ENCODE measurements at places on chromosomes 3 and 15.

- no peak for DNase-seq
Observed at GRCh38 chr3:58013973-58014649, 5.9 kb downstream of the FLNB start.

GRCh38 chr3:78610462-78611125, 1157.2 kb downstream of the ROBO1 start:
- no peak for DNase-seq

- DNase-seq: no peak
Observed at GRCh38 chr3:140117096-140117526, 182.1 kb downstream of the CLSTN2 start.

DNA sequence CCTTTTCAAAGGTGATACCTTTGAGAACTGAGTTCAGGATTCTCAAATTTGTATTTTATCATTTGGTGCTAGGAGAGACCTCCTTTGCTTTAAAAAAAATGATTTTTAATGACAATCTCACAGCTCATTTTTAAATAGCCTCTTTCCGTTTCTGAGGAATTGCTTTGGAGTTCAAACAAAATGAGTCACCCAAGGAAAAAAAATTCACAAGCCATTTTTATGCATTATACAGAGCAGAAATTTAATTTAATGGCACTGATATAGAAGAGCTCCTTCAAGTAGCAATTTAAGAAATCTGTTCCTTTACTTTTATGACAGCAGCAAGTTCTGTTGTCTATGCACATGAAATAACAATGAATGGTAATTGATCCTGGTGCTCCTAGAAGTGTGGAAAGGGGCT, 337.9 kb upstream of the KCNMB2 start:
- DNase-seq: no peak

- DNase-seq: no peak
Observed at GRCh38 chr15:78317145-78317836, 17.9 kb upstream of the SKIC8 start.

DNA sequence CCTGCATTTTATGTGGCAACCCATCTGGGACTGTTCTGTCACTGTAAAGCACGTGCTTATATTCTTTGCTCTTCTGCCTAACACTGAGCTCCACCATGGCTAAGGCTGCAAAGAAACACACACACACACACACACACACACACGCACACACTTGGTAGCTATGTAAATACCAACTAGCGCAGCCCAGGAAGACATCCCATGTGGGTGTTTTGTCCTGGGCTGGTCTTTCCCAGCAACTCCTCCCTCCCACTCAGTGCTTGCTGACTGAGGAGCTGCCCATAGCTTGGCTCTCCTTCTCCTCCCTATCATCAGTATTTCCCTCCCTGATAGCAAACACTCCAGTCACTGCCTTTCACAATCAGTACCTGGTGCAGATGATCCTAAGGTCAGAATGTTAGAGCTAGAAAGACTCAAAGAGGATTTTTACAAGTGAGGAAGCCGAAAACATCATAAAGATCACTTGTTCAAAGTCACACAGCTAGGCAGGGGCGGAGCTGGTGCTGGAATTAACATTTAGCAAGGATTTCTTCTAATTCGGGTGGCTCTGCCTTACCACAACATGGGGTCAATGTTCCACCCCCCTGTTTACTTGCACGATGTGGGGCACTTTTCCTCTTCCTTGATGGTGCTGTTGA, 377.1 kb upstream of the TBL1XR1 start:
- peak; percentile 64 for DNase-seq

DNA sequence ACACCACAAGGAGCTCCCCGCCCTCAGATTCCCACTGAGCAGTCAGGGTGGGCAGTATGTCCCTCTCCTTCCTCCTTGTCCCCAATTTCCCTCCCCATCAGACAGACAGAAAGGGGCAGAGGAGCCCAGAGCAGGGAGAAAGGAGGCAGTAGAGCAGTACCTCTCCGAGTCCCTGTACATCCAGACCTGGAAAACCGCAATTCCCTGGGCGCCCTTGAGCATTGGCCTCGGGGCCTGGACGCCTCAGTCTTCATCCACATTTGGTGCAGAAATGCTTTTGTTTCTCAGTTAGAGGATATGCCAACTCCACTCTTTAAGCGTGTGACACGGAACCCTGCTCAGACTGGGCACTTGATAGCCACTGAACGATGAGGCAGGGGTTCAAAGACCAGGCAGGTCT, 5.9 kb downstream of the ISG20 start:
- no peak for DNase-seq

- no peak for DNase-seq
Observed at GRCh38 chr15:101551696-101552591, 62.4 kb upstream of the PCSK6 start.

DNA sequence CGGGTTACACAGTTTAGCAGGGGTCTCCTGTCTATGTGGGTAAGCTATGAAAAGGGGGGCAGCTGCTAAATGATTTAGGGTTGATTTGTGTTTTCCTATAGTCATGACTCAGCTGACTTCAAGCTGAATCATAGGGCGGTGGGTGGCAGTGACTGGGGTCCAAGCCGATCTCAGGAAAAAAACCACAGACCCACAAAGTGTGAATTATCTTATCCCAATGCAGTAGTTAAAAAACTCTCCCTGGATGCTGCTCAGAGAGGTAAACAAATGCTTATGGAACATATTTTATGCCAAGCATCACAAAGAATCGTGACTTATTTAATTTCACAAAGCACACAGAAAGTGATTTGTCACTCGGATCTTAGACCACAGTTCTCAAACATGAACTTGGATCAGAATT, 18.4 kb upstream of the TOPAZ1 start:
- no peak for DNase-seq

- no peak for DNase-seq
Observed at GRCh38 chr3:73768524-73769308, 144.0 kb upstream of the PDZRN3 start.

DNA sequence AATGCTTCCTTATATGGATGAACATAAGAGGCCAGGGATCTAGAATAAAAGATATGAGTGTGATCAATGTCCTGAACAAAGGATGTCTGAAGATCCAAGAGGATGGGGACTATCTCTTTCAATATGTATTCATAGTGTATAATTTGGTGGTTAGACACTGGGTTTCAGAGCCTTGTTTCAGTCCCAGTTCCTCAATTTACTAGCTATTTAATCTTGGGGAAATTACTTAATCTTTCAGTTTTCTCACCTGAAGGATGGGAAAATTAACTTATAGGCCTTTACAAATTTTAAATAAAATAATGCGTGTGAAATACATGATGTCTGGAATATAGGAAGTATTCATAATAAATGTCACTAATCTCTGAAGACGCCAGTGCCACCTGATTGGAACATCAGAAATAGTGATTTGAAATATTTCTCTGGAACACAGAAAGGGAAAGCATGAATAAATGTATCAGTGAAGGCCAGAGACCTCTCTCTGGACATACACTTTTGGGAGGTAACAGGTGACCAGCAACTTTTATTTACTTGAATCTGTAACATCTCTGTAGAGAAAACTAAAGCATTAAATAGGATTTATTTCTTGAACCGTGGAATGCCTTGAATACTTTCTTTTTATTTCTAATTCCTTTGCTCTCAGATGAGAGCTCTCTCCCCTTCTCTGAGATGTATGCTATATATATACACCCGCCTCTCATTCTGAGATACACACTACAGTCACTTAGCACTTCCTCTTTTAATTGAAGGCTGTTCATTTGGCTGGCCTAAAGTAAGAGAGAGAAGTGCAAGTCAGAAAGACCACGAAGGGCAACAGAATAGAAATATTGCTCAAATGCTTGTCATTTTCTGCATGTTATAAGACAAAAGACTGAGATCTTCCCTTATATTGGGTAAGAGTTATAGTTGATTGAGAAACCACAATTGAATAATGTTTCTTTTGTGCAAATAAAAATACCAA, 407.1 kb downstream of the LSAMP start:
- no peak for DNase-seq

DNA sequence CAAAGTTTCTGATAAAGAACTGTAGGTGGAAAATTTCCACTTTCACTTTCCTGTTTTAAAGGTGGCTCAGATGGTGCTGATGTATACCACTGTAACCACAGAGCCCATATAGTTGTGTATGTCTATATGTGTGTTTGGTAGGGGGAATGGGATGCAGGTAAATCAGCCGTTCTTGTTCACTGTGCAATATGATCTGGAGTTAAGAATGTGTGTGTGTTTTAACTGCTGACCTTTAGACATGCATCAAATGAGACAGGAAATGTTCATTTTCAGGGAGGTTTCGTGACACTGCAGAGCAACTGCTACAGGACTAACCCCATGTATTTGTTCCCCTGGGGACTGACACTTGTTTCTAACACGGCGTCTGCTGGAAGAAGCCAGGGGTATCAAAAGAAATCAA, 180.5 kb downstream of the TAFA4 start:
- no peak for DNase-seq

GRCh38 chr3:14489641-14490040, 50.5 kb downstream of the GRIP2 start:
- no peak for DNase-seq

- DNase-seq: no peak
Observed at GRCh38 chr15:76335307-76336253, 993 bp upstream of the ISL2 start.

GRCh38 chr3:25502233-25502632, 74.2 kb downstream of the RARB start:
- no peak for DNase-seq

DNA sequence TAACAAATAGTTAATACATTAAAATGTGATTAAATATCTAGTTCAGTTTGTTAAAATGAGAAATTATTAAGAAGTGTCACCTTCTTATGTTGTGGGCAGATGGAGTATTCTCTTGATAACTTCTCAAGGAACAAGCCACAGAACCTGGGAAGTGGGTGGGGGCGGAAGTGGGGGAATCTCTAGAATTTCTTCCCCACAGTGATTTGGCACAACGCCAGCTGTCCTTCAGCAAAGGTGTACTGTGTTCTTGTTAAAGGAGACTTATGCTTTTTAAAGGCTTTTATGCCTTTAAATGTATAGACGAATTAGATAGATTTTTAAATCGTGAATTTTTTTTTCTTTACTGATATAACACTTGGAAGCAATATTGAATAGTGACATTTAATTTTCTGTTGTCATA, 42.4 kb downstream of the SEC22A start:
- no peak for DNase-seq

- no peak for DNase-seq
Observed at GRCh38 chr3:143084856-143085731, 34.5 kb upstream of the CHST2 start.

DNA sequence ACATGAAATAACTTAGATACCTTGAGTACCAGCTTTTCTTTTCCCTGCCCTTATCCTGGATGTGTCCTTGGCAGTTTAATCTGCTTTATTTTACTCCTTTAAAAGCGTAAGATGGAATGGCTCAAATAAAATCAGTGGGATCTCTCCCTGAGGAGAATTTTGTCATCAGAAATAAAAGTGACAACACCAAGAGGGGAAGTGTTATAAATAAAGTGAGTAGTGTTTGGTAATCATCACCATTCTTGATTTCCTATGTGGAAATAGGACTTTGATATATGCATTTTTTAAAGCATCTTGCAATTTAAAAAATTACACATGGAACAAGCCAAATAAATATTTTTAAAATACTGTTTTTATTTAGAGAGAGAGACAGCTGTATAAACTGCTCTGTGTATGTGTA, 76.5 kb downstream of the MBNL1 start:
- no peak for DNase-seq

GRCh38 chr3:42635111-42635510, 18.4 kb upstream of the ZBTB47 start:
- no peak for DNase-seq

- DNase-seq: no peak
Observed at GRCh38 chr3:133477487-133477886, 77.6 kb downstream of the BFSP2 start.

- no peak for DNase-seq
Observed at GRCh38 chr15:37550360-37551024, 383.9 kb upstream of the TMCO5A start.

DNA sequence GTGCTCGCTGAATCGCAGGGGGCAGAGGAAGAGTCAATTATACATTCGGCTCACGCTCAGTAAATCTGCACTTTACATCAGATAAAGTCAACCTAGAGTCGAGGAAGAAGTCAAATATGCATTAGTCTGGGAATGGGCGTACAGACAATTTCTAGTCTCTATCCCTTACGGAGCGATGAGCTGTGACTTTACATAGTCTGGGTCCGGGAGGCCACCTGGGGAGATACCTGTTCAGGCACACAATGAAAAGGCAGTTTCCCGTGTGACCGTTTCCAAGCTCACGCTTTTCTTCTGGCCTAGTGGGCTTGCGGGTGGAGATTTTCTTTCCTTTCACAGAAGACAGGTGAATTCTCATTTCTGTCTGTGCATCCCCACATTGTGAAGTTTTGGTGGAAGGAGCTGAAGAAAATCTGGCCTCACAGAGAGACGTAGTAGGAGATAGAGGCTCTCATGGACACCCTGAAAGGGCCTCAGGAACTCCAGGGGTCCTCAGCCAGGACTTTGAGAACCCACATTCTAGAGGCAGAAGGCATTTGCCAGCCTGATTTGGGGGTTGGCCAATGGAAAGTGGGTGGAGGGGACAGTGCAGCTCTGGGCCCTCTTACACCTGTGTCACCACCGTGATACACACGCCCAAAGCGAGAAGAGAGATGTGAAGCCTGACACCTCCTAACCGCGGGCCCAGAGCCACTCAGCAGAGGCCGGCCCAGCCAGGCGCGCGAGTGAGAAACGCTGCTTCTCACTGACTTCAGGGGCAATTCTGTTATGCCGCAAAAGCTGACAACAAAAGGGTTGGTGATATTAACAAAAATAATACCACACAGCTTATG, 10.7 kb upstream of the OCA2 start:
- DNase-seq: no peak

DNA sequence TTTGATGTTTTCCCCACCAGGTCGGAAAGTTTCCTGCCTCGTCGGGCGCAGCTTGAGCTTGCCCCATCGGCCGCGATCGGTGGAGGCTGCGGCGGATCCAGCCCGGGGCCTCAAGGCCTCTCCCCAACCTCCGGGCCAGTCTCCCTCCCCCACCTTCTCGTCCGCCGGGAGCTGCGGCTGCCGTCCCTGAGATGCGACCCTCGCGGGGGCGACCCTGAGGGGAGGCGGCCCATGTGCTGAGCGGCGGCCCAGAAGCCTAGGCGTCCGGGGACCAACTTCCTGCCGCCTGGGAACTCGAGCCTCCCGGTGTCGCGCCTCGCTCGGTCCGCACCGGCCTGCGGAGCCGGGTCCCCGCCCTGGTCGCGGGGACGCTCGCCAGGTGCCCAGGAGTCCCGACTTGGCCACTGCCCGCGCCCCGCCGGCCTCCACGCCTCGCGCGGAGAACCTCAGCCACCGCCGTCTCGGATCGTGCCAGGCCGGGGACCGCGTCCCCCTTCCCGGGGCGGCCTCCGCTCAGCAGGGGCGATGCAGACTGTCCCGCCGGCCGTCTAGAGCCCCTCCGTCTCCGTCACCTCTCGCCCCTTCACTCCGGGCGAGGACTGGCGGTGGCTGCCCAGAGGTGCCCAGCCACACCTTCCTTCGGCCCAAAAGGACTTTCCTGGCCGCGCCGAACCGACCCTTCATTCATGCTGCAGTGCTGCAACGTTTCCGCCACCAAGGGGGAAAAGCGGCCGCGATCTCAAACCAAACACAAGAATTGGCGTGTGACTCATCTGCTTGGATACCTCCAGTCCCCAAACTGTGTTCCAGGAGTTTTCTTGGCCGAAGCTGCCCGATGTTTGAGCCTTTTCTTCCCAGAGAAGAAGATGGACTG, 656 bp downstream of the SLMAP start:
- DNase-seq: no peak
